Ascending aorta (tissue), 2 donors: ENCODE measurements at places on chromosomes 4 and X. TPM values are rescaled to one million over a fixed set of nuclear protein-coding genes. Genes with fewer than 3 reads are reported as not detected.

NKX3-2 gene
- not detected for total RNA-seq

IQCM gene
- not detected for total RNA-seq

NWD2 gene
- total RNA-seq = 0.64 TPM

EPGN gene
- total RNA-seq = not detected

SLC2A9 gene
- total RNA-seq = 6.2 TPM

FRAS1 gene
- total RNA-seq = 0.75 TPM

ALPK1 gene
- 8.7 TPM for total RNA-seq

IGFBP7 gene
- total RNA-seq = 6,655 TPM

F8A2 gene
- total RNA-seq = not detected

TIGD4 gene
- not detected for total RNA-seq

RHOXF2B gene
- total RNA-seq = not detected

RS1 gene
- not detected for total RNA-seq

ARHGEF6 gene
- 17.6 TPM for total RNA-seq

MTNR1A gene
- not detected for total RNA-seq

H2BW2 gene
- total RNA-seq = not detected

S100G gene
- total RNA-seq = not detected

TREX2 gene
- 0.21 TPM for total RNA-seq

CXCL3 gene
- not detected for total RNA-seq

CLCN5 gene
- 2.0 TPM for total RNA-seq

PYURF gene
- 91.6 TPM for total RNA-seq

CXorf49 gene
- not detected for total RNA-seq

MND1 gene
- total RNA-seq = not detected

PALLD gene
- total RNA-seq = 204 TPM

TMEM271 gene
- not detected for total RNA-seq

GPR82 gene
- total RNA-seq = not detected

DMRTC1 gene
- total RNA-seq = not detected

ATP1B4 gene
- total RNA-seq = not detected

PDLIM3 gene
- total RNA-seq = 445 TPM

CSAG1 gene
- not detected for total RNA-seq

TRIM75 gene
- not detected for total RNA-seq

SSX1 gene
- not detected for total RNA-seq

BMP3 gene
- not detected for total RNA-seq

APLN gene
- total RNA-seq = 2.2 TPM

MAGEA2 gene
- not detected for total RNA-seq

SLC25A14 gene
- total RNA-seq = 14.9 TPM

PAGE2B gene
- not detected for total RNA-seq

HTRA3 gene
- 52.6 TPM for total RNA-seq

AMBN gene
- not detected for total RNA-seq

ZFP92 gene
- total RNA-seq = 0.96 TPM
